ENCODE measurements at places on chromosomes 1 and 21.

DNA sequence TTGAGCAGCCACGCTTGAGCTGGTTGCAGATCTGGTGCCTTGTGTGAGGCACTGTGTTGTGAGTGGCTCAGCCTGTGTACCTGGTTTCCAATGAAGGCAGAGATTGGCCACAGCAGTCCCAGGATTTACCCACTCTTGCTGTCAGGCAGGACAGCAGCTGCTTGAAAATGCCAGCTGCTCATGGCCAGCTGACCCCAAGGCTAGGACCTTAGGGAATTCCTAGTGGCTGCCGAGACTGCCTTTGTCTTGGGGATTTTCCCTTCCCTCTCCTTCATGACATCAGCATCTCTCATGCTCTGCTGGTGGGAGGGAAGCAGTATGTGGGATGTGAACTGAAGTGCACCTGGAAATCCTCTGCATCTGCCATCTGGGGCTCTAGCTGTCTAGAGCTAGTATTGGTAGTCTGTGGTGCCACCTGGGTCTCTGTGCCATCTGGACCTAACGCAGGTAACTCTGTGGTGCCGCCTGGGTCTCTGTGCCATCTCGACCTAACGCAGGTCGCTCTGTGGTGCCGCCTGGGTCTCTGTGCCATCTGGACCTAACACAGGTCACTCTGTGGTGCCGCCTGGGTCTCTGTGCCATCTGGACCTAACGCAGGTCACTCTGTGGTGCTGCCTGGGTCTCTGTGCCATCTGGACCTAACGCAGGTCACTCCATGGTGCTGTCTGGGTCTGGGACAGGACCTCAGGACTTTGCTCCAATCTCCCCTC is 3.8 kb upstream of the LRRC47 start:
- peak; percentile 38 for DNase-seq

- no peak for DNase-seq
Observed at GRCh38 chr1:224759681-224760091, 143.6 kb downstream of the CNIH3 start.

- DNase-seq, result no peak
Observed at GRCh38 chr1:2294033-2294724, 66.1 kb downstream of the SKI start.

DNA sequence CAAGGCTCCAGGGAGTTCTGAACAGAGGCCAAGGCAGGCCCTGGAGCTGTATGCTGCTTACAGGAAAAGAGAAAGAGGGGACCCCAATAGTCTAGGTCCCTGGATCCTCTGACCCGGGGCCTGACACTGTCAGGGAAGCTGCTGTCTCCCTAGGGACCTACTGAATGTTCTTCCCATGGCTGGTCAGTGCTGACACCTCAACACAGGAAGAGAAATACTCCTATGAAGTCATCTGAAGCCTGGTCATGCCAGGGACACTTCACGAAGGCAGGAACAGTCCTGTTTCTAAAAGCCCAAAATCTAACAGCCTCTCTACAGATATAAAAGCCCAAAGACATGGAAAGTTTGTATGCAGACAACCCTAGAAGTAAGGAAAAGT is 1.7 kb upstream of the LAD1 start:
- no peak for DNase-seq

DNA sequence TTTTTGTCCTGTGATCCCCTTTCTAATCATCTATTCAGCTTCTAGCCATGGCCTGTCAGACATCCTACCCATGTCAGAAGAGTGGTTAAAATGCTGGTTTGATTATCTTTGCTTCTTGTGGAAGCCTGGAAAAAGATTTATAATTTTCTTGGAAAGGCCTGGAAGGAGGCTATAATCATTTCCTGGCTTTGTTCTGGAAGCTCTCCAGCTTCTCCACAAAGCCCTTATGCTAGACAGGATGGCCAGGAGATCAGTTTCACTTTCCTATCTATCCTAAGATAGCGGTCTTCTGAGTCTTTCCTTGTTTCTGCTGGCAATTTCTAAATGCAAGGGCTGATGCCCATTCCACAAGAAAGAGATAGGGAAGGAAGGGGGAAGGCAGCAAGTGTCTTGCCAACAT is 90.9 kb upstream of the SLC44A3 start:
- DNase-seq, result peak; percentile 65

GRCh38 chr21:27528697-27529096 is 561.8 kb upstream of the ADAMTS5 start:
- DNase-seq, result no peak

GRCh38 chr1:117364240-117364639 is 3.0 kb upstream of the MAN1A2 start:
- no peak for DNase-seq

- DNase-seq, result no peak
Observed at GRCh38 chr1:19306941-19307340, 5.0 kb downstream of the AKR7A2 start.

- no peak for DNase-seq
Observed at GRCh38 chr1:225526878-225527277, 99.0 kb upstream of the LBR start.

GRCh38 chr1:87905651-87906050 is 577.0 kb downstream of the LMO4 start:
- DNase-seq, result no peak

GRCh38 chr21:14989359-14989758 is 75.4 kb downstream of the NRIP1 start:
- no peak for DNase-seq

DNA sequence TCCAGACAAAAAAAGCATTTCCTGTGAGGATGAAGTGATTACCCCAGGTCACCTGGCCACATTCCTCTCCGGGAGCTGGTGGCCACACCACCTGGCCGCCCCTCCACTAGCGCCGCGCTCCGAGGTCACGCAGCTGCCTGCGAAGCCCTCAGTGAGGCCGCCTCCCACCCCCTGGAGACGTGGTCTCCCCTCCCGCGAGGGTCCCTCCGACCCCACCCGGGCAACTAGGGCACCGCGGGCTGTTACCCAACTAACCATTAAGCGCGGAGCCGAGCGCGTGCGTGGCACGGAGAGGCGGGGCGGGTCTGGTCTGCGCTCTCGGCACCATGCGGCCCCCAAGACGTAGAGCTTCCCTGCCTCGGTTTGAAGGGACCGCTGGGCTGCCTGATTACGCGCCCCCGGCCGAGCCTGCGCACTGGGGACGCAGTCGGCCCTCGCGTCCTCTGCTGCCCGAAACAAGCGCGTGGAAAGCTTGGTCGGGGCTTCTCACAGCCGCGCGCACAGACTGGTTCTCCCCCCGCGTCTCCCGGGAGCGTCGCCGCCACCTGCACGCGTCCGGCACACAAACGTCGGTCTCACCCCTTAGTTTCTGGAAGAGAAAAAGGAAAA is 106.5 kb downstream of the SLC16A1 start:
- peak; percentile 76 for DNase-seq

GRCh38 chr1:236257216-236257615 is 24.5 kb downstream of the ERO1B start:
- DNase-seq, result no peak

GRCh38 chr1:154352581-154353459 is 27.5 kb downstream of the ATP8B2 start:
- DNase-seq, result peak; percentile 91

DNA sequence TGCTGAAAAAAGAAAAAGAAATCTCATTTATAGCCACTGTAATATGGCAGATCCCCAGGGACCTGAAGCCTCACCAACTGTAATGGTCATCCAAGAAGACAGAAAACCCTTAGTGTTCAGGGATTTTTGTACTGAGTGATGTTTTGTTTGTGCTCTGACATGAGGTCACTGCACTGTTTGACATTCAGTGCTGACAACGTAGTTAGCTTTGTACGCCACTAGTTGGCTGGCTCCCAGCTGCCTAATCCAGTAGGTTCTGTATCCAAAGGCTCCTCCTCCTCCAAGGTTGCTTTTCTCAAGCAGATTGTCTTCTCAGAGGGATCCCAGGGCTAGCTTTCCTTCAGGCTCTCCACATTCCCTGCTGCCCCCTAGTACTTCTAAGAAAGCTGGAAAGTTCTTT is 9.5 kb upstream of the YRDC start:
- no peak for DNase-seq

DNA sequence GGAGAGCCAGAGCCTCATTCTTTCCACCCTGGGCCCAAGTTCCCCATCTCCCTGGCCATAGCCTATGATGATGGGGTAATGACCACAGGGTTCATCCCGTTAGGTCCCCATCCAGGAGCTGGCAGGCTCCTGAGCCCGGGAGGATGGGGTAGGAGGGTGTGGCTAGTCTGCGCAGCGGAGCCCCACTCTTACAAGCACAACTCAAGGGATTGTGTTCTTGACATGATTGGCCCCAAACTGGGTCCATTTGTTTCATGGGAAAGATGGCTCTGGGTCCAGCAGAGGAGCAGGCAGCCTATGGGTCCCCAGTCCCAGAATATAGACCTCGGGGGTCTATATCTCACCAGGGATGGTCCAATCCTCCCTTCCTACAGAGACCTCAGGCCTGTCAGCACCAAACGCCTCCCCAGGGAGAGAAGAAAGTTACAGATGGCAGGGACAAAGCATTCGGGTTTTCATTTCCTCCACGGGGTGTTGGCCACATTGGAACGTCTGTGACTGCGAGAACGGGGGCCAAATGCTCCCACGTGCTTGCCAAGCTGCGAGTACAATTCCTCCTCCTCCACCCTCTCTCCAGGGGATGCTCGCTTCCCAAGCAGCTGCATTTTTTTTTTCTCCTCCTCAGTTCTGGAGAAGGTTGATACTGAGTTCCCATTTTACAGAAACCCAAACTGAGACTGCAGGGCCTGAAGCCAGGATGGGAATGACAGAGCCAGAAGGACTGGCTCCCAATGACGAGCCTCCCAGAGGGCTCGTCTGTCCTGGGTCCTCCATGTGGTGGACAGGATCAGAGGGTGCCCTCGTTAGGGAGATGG is 71.0 kb downstream of the DHRS3 start:
- DNase-seq, result no peak

GRCh38 chr1:20233394-20233793 is 47.1 kb upstream of the PLA2G2C start:
- DNase-seq, result no peak

DNA sequence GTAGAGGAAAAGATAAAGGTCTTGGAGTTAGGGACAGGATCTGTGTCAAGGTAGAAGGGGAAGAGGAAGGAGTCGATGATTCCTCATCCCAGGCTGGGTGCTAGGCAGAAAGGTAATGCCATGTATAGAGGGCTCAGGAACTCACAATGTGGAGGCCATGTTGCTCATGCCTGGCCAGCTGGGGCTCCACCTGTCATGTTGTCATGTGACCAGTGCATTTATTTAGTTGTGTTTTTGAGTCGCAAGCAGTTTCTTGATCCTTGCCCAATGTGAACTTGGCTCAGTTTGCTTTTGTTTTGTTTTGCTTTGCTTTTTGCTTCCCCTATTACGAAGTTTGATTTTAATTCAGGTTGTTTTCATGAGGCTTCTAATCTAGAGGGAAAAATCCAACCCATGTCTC is 5.7 kb downstream of the CASQ2 start:
- DNase-seq, result no peak
